ENCODE measurements at places on chromosomes 7 and 10.

- DNase-seq = no peak
These were observed 4.3 kb upstream of the AKR1C3 start for GRCh38 chr10:5089865-5090264.

- DNase-seq = no peak
These were observed 285.1 kb upstream of the SP8 start for GRCh38 chr7:21071561-21072501.

- no peak for DNase-seq
These were observed 52.5 kb downstream of the LAMB4 start for GRCh38 chr7:108077709-108078108.

DNA sequence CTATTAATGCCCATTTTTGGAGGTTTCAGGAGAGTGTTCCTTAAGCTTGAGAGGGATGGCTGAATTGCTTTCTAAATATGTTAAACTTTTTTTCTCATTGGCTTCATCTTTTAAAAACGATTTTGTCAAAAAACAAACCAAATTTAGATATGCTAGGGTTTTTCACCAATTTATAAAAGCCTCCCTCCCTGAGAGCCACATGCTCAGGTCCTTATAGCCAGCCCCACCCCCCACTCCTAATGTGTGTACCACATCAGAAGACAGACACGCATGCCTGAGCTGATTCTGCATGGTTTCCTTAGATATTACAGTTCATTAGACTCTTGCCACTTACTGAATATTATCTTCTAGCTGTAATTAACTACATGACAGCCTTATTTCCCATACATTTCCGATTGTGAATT is 2.0 kb downstream of the CUL1 start:
- DNase-seq = peak; percentile 48

DNA sequence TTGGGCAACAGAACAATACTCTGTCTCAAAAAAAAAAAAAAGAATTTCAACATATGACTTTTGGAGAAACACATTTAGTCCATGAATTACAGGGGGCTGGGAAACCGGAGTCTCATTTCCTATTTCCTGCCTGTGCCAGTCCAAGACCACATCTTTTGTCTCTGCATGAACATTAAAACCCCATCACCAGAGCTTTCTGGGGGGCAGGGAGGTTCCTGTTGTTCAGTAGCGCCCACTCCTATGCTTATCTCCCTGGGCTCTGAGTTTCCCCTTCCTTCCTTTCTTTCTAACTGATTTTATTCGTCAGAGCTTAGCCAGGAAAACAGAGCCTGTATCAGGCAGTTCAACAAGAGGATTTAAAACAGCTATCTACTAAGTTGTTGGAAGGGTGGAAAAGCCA is 119.3 kb downstream of the CALN1 start:
- DNase-seq = no peak

DNA sequence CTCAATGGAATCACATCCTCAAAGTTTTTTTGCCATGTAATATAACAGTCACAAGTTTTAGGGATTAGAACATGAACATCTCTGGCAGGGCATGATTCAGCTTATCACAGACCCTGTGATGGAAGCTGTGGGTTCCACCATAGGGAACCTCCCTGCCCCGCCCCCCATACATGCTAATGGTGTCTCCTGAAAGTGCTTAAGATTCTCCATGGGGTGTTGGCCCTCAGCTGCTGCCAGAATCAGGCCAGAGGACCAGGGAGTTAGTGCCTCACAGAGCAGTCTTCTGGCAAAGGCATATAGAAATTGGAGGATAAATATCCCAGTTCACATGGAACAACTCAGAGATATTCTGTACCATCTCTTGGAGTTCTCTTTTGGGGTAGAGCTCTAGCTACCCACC is 119.4 kb downstream of the RAB11FIP2 start:
- no peak for DNase-seq

GRCh38 chr7:157442993-157443831 is 106.4 kb downstream of the DNAJB6 start:
- DNase-seq = no peak

All from T follicular helper cell (primary cell).